ENCODE measurements at places on chromosomes 1 and 21.

DNA sequence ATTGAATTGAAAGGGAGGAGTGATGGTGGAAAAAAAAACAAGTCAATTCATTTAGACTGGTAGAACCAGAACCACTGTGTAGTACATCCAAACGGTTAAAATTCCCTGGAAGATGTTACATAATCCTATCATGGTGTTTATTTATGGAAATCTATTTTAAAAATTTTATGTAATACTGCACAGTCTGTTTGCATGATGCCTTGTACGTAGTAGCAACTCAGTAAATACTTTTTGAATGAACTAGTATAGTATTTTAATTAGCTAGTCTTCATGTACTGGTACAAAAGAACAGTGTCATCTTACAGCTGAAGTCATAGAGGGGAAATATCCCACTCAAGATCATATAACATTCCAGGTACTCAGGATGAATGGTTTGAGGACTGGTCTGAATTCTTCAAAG is 27.0 kb upstream of the IER5 start:
- DNase-seq, result no peak

GRCh38 chr1:164561007-164561406 is 2.0 kb downstream of the PBX1 start:
- DNase-seq, result no peak

DNA sequence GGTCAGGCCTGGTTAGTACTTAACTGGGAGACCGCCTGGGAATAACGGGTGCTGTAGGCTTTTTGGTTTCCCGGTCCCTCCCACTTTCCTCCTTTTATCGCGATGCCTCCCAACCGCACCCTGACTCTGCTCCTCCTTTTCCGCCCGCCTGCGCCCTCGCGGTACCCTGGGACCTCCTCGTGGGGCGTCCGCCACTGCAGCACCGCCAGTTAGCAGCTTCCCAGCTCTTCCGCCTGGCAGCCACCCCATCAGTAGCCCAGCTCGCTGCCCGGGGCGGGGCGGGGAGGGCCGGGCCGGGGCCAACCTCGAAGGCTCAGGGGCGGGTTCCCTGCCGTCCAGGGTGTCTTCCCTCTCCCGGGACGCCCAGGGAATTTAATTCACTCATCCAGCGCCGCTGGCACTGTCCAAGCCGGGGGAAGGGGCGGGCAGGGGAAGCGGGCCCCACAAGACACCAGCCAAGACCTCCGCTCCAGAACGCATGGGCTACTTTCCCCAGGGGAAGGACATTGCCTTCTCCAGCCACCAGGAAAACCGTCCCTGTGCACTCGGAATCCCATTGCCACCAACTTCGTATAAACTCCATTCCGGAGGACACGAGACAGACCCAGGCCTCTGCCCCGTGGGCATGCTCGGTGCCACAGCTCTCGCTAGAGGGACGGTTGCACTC is 2.0 kb upstream of the ZNF678 start:
- no peak for DNase-seq

DNA sequence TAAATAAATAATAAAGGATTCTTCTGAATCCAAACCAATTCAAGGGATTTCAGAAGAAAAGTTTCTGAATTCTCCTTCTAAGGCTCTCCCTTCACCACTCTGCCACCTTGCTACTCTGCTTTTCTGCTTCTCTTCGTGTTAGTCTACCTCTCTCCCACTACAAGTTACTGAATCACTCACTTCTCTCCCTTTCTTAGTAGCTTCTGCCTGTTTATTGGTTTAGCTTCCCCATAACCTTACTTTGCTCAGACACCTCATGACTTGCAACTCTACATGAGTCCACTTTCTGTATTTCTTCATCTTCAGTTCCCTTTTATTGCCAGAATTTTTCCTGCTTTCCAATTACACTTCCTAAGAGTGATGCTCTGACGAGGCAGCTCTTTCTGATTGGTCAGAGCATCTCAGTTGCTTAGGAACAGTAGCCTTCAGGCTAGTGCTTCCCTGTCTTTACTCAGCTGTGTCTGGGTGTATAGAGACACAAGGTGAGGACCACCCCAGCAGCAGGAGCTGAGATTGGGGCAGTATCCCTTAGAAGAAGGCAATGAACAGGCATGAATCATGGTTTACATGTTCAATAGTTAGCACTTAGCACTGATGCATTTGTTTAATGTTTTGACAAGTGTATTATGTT is 144.6 kb downstream of the SLC30A10 start:
- no peak for DNase-seq

DNA sequence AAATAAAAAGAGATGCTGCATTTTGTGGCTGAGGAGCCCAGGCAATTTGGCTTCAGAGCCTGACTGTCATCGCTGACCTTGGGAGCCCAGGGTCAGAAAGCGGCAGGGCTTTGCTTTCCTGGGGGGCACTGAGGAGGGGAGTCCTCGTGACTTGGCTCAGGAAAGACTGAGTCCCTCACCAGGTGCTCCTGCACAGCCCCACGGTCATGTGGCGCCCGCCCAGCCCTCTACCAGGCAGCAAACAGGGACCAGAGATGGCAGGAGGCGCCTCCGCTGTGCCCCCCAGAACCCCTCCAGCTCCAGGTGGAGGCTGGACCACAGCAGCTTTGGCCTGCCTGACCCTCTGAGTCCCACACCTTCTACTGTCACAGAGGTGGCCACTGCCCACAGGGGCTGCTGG is 13.2 kb downstream of the EFHD2 start:
- no peak for DNase-seq

- no peak for DNase-seq
These were observed at the start of gene RBP7 for GRCh38 chr1:9996624-9997582. TSS of gene RBP7 (plus strand) at chr1:9997228. CDS start at chr1:9997259, 31 bp downstream.

DNA sequence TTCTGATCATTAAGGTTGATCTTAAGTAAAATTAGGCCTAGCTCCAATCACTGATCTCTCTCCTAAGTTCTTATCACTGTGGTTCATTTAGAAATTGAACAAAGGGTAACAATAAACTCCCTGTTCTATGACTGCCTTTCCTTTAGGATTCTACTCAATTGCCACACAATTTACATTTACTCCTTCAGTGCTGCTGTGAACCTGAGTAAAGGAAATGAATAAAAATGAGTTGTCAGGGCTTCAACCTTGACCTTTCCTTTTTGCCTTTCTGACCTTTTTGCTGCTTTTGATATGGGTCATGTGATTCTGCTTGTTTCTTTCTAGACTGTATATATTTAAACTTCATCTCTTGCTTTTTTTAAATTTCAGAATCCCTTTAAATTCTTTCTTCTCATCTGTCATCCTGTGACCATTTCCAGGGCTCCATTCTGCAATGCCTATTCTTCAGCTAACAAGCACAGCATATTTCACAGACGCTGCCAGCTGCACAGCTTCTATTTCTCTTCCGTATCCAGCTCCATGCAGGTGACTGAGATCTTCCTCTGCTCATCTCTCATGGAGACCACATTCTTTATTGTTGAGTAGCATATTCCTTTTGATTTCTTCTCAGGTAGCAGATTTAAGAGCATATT is 3.2 kb downstream of the LRRC8B start:
- DNase-seq, result no peak

GRCh38 chr1:16116625-16117024 is 39.2 kb downstream of the EPHA2 start:
- no peak for DNase-seq

- DNase-seq, result no peak
These were observed 63.5 kb downstream of the MDM4 start for GRCh38 chr1:204579681-204580080.

DNA sequence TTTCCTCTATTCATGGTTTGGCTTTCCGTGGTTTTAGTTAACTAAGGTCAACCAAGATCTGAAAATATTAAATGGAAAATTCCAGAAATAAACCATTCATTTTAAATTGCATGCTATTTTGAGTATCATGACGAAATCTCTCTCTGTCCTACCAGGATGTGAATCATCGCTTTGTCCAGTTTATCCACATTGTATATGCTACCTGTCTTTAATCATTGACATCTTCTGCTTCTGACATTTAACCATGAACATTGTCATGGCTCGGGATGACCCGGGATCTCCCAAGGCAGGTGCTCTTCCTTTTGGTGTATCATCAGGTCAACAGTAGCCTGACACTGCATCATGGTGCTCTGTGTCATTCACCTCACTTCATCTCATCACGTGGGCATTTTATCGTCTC is 125.5 kb upstream of the HNRNPU start:
- peak; percentile 57 for DNase-seq

DNA sequence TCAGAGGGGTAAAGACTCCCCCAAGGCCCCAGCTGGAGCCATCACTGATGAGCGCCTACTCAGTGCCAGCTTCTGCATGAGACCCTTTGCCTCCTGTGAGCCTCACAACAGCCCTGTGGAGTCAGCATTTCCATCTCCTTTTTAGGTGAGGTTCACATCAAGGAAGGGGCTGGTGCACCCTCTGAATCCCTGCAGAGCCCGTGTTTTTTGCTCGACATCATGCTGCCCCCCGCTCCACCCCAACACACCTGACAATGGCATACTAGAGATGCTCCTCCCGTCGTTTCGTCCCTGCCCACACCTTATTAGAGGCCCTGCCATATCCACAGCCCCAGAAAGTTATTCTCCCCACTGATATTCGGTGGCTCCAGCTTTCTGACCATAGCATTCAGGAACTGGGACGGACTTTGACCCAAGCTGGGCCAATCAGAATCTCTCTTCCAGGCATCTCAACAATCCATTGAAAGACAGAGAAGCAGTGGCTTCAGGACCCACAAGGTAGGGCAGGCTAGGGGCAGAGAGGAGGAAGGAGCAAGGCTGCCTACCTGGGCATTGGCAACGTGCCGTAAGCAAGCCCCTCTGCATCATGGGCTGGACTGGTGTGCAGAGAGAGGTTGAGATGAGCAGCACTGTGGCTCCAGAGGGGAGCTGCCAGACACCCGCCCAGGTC is 32.7 kb downstream of the EPHA10 start:
- no peak for DNase-seq

GRCh38 chr1:247421074-247421473 is 5.1 kb downstream of the NLRP3 start:
- no peak for DNase-seq

DNA sequence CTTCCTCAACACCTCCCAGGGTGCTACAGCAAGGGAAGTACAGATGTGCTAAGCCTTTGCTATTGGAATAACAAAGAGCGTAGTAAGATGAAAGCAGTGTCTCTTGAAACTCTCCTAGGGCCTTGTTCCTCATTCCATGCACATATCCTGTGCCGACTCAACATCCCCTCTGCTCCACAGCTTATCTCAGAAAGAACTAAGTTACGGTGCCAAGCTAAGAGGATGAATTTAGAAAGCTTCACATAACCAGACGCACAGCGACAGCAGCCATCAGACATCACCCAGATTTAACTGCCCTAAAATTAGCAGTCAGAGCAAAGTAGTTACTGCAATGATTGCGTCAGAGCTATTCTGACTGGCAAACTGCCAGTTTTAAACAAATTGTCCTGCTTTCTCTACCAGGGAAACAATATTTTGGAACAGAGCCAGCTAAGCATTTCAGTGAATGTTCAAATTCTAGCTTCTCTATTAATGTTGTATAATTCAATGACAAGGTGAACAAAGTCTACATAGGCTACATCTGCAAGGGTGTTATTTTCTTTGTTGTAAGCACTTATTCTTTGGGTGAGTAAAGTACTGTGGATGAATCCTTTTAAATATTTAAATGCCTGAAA is 9.5 kb downstream of the SIPA1L2 start:
- peak; percentile 92 for DNase-seq

- DNase-seq, result no peak
These were observed 14.9 kb downstream of the A3GALT2 start for GRCh38 chr1:33305816-33306652.

DNA sequence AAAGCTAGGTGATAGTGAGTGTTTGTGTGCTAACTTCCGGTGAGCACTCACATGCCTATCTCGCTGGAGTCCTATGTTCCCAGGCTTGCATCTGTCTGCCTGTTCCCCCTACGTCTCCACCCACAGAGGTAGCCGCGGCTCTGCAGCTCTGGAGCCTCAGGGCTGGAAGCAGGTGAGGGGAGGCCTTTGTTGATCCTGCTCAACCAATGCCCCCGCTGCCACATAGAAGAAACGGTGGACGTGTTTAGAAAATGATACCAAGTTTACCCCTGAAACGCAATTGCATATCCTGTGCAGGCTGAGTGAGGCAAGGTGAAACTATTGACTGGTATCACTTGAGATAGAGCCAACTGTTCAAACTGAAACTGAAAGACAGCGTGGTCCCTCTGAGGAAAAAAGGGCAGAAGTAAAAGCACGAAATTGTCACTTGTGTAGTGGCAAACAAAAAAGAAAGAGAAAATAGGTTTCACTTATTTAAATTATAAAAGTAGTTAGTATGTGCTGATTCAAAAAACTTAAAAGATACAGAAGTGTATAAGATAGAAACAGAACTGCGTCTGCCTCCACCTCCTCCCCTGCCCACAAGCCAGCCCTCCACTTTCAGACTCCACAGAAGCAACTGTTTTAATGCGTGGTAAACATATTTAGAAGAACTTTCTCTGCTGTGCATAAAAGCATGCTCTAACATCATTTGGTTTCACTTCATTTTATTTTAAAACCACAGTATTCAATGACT is 38.6 kb upstream of the ETS2 start:
- no peak for DNase-seq

GRCh38 chr1:60903591-60903990 is 178.8 kb upstream of the NFIA start:
- DNase-seq, result no peak

DNA sequence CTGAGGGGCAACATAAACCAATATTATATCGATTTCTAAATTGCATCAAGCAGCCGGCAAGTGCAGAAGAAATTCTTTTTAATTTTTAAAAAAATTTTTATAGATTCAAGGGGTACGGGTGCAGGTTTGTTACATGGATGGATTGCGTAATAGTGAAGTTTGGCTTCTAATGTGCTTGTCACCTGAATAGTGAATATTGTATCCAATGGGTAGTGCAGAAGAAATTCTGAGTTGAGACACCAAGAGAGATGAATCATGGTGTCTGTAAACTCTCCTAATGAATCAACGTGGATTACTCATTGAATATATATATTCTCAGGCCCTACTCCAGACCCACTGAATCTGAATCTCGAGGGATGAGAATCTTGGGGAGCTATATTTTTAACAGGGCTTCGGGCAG is 253.7 kb upstream of the FOXD3 start:
- no peak for DNase-seq

DNA sequence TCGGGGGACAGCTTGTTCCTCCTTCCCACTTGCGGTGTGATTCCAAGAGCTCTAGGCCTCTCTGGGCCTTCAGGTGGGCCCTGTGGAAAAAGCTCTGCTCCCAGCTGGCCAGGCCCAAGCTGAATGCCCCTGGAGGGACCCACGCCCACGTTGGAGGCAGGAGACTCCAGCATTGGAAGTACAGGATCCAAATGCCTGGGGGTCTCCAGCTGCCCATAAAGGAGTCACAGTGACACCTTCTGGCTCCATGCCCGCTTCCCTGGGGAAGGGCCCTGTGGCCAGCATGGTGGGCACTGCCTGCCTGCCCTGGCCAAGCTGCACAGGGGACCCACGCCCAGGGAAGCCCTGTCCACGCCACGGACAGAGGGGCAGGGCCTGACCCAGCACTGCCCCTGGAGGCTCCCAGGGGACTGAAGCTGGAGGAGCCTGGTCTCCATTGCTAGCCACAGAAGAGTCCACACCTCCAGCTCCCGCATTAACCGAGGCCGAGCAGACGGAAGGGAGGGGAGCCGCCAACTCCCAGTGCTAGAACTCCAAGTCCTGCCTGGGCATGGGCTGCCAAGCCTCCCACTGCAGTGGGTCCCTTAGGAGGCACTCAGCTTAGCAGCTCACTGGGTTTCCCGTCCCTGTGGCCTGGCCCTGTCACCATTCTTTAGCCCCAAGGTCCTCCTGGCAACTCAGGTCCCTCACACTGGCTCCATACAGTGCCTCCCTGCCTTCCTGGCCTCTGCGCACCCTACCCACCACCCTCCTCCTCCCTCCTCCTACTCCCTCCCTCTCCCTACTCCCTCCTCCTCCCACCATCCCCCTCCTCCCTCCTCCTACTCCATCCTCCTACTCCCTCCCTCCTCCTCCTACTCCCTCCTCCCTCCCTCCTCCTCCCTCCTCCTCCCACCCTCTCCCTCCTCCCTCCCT is 41.9 kb downstream of the WNT9A start:
- no peak for DNase-seq
